RPMI7951 (cell line): ENCODE measurements at places on chromosomes 13 and 19. TPM values are rescaled to one million over a fixed set of nuclear protein-coding genes. Genes with fewer than 3 reads are reported as not detected.

The MAST1 gene
- 0.10 and 1.6 TPM in 2 replicates for total RNA-seq

The PRR20C gene
- not detected in 2 replicates for total RNA-seq

The TMEM161A gene
- 17.0 and 18.5 TPM in 2 replicates for total RNA-seq

The PLK5 gene
- not detected in 2 replicates for total RNA-seq

- DNase-seq, result peak; percentile 35
Measured at GRCh38 chr19:55005684-55006488, 32.2 kb downstream of the GP6 start.

DNA sequence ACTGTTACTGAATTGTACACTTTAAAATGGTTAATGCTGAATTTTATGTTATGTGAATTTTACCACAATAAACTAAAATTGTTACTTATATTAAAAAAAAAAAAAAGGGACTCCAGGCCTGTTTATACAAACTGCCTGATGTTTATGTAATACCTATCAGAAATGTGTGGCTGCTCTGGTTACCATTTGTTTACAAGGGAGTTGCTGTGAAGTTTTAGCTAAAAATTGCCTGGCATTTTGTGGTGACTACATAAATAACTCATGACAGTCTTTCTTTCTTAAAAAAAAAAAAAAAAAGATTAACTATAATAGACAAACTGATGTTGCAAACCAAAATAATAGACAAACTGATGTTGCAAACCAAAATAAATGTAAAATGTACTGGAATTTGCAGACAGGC is 71.8 kb downstream of the CDADC1 start:
- DNase-seq, result no peak

- DNase-seq, result no peak
Measured at GRCh38 chr19:32837531-32837930, 32.0 kb downstream of the SLC7A9 start.

- no peak for DNase-seq
Measured at GRCh38 chr19:42412661-42413076, 14.5 kb downstream of the LIPE start.

DNA sequence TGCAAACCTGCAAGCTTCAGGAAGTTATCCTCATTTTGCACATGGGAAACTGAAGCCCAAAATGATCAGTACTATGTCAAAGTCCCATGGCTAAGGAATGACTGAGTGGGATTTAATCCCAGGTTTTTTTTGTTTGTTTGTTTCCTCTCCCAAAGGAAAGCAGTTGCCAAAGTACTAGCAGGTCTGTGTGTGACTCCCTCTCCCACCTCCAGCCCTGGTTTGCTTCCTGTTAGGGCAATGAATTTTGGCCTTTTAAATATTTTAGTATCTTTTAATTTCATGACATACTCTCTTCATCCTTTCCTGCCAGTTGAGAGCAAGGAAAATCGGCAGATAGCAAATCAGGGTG is 134.1 kb upstream of the RNF113B start:
- no peak for DNase-seq

DNA sequence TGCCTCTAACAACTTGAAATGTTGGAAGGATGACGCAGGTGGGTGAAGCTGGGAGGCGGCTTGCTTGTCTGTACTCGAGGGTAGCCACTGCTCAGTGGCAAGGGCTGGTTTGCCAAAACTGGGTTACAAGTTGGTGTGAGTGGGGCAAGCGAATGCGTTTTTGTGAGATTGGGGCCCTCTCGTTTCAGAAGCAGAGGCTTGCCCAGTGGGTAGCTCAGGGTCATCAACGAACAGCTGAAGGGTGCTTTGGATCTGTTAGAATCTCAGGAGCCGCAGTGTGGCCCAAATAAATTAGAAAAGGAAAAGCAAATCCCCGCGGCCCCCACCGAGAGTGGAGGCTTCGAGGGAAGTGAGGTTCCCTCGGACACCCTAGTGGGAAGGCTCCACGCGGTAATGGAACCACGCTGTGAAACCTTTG is 7.3 kb downstream of the ATP4B start:
- no peak for DNase-seq

GRCh38 chr13:77412116-77412635 is 85.3 kb upstream of the MYCBP2 start:
- DNase-seq, result no peak

- no peak for DNase-seq
Measured at GRCh38 chr19:7645163-7645562, 8.3 kb downstream of the STXBP2 start.
